Smooth muscle cell of bladder (primary cell): ENCODE measurements at places on chromosomes 7 and 10. TPM values are rescaled to one million over a fixed set of nuclear protein-coding genes. Genes with fewer than 3 reads are reported as not detected.

SMO gene
- 30.2 and 33.5 TPM in 2 replicates for total RNA-seq

TMEM236 gene
- under 0.01 TPM in 2 replicates for total RNA-seq

PRSS37 gene
- total RNA-seq = not detected in 2 replicates

PRKRIP1 gene
- total RNA-seq = 11.4 and 11.6 TPM in 2 replicates

OLAH gene
- total RNA-seq = under 0.01 and 0.09 TPM in 2 replicates

ADRA2A gene
- under 0.01 and 0.18 TPM in 2 replicates for total RNA-seq

MET gene
- total RNA-seq = 5.5 and 12.9 TPM in 2 replicates

C7orf57 gene
- total RNA-seq = not detected in 2 replicates

PNLIPRP3 gene
- 0.09 TPM in 1 of 2 replicates, not detected in the other for total RNA-seq

ZNF775 gene
- 4.8 and 6.7 TPM in 2 replicates for total RNA-seq

LRRN3 gene
- total RNA-seq = 0.85 and 2.1 TPM in 2 replicates

GARIN1A gene
- total RNA-seq = 0.43 and 0.83 TPM in 2 replicates

HMX2 gene
- not detected in 2 replicates for total RNA-seq

SLC25A28 gene
- 23.2 and 28.6 TPM in 2 replicates for total RNA-seq

CHPF2 gene
- total RNA-seq = 70.1 and 101 TPM in 2 replicates

CUBN gene
- total RNA-seq = 0.85 and 1.2 TPM in 2 replicates

GSTK1 gene
- total RNA-seq = 82.6 and 83.4 TPM in 2 replicates

OR6V1 gene
- total RNA-seq = not detected in 2 replicates

AMPH gene
- 3.4 and 4.0 TPM in 2 replicates for total RNA-seq

C10orf143 gene
- total RNA-seq = 0.85 and 1.2 TPM in 2 replicates

OPALIN gene
- total RNA-seq = not detected in 2 replicates

SPDYE1 gene
- not detected in 2 replicates for total RNA-seq

PWWP2B gene
- 6.4 and 8.3 TPM in 2 replicates for total RNA-seq

EN2 gene
- under 0.01 TPM in 1 of 2 replicates, not detected in the other for total RNA-seq

SPAM1 gene
- not detected in 2 replicates for total RNA-seq

INSIG1 gene
- total RNA-seq = 237 and 290 TPM in 2 replicates

FRMPD2 gene
- under 0.01 TPM in 1 of 2 replicates, not detected in the other for total RNA-seq

TUBB8 gene
- total RNA-seq = under 0.01 TPM in 1 of 2 replicates, not detected in the other

BLNK gene
- 0.09 and 0.28 TPM in 2 replicates for total RNA-seq

GOT1 gene
- 18.3 and 23.3 TPM in 2 replicates for total RNA-seq

UCN3 gene
- total RNA-seq = not detected in 2 replicates

ABCB1 gene
- total RNA-seq = 0.65 and 1.7 TPM in 2 replicates

LIPM gene
- not detected in 2 replicates for total RNA-seq

ITIH5 gene
- total RNA-seq = 1.1 and 3.0 TPM in 2 replicates

DMTF1 gene
- 56.5 and 67.3 TPM in 2 replicates for total RNA-seq

PHKG1 gene
- 0.43 and 0.55 TPM in 2 replicates for total RNA-seq

DKK1 gene
- total RNA-seq = 71.7 and 165 TPM in 2 replicates

ANKRD30A gene
- total RNA-seq = not detected in 2 replicates

DGKI gene
- 4.0 and 5.3 TPM in 2 replicates for total RNA-seq

TMEM139 gene
- not detected in 2 replicates for total RNA-seq

CREB3L2 gene
- total RNA-seq = 13.7 and 19.9 TPM in 2 replicates

CYCS gene
- total RNA-seq = 26.7 and 31.8 TPM in 2 replicates

SCD gene
- total RNA-seq = 439 and 543 TPM in 2 replicates

NEUROD6 gene
- total RNA-seq = not detected in 2 replicates

H2BK1 gene
- total RNA-seq = not detected in 2 replicates

FRAT1 gene
- total RNA-seq = 2.3 and 2.4 TPM in 2 replicates

RPEL1 gene
- under 0.01 TPM in 1 of 2 replicates, not detected in the other for total RNA-seq

FFAR4 gene
- total RNA-seq = not detected in 2 replicates

MYH16 gene
- total RNA-seq = not detected in 2 replicates

CUX1 gene
- total RNA-seq = 47.4 and 65.2 TPM in 2 replicates

NXPH1 gene
- total RNA-seq = not detected in 2 replicates

SHH gene
- not detected in 2 replicates for total RNA-seq

HYAL4 gene
- total RNA-seq = not detected in 2 replicates

PNLIPRP2 gene
- total RNA-seq = not detected in 2 replicates

PDE6C gene
- total RNA-seq = not detected in 2 replicates

ASL gene
- 28.0 and 44.1 TPM in 2 replicates for total RNA-seq
